ENCODE measurements at places on chromosomes 2 and 18.

GRCh38 chr18:8065284-8065683, 498.2 kb downstream of the PTPRM start:
- no peak for DNase-seq

DNA sequence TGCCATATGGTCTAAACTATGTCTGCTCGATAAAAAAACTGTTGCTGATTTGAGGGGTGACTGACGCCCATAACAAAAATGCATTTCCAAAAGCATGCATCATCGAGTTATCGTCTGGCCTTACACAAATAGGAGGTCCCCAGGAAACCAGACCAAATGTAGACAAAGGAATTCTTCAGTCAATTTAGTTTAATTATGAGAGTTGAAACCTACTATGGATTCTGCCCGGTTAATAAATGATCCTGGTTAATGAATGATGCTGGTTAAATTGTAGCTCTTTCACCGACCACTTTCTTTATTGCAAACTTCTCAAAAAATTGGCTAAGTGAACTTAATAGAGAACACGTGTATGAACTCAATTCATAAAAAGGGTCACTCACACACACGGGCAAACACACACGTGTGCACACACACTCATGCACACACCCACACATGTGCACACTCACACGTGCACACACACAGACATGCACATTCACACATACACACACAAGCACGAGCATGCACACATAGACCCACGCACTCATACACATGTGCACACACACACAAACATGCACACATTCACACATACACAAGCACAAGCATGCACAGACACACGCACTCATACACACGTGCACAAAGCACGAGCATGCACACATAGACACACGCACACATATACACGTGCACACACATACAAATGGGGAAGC, 59.0 kb upstream of the SALL3 start:
- no peak for DNase-seq

- no peak for DNase-seq
Observed at GRCh38 chr18:62768558-62768943, 53.2 kb downstream of the PHLPP1 start.

- no peak for DNase-seq
Observed at GRCh38 chr18:1648712-1649111, 744.0 kb downstream of the ADCYAP1 start.

DNA sequence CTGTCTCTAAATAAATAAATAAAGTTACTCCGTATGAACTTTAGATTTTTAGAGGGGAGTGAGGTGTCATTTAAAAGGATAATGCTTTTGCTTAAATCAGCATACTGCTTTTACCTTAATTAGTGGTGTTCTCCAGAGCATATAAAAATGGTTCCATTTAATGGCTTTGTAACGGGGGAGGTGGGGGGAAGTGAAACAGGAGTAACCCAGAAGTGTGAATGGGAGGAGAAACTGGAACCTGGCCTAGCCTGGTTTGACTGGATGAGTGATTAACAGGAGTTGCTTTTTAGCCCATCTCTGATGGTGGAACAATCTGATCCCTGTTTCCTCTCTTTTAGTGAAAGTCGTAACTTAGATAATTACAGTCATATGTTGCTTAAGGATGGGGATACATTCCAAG, 1.6 kb downstream of the CNDP2 start:
- DNase-seq = no peak

DNA sequence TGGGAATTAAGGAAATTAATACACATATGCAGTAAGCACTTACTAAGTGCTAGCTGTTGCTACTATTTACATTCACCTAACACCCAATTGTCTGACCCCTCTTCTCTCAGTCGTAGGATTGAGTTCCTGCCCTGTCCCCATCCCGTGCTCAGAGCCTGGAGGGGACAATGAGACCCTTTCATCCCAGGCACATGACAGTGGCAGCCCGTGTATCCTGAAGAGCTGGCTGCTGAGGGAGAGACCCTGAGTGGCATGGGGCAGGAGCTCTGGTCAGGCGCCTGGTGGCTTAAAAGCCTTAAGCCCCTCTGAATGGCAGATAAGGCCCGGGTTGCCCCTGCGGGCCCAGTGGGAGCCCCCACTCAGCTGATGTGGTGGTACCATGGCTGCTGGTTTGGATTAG, 99.0 kb downstream of the DYSF start:
- DNase-seq = no peak

DNA sequence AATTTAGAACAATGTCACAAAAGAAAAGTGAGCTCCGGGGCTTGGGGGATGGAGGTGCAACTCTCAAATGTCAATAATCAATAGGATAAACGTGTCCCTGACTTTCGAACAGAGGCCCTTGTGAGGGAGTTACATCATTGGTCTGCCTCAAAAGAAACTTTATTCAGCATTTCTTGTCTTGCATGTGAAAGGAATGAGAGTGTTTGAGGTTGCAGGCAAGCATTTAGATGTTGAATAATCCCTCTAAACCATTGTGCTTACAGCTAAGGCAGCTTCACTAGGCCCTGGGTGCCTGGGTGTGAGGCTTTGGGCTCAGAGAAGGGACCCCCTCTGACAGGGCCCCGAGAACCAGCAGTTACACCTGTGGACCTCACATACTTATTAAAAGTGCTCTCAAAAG, 28.6 kb upstream of the FHL2 start:
- no peak for DNase-seq

DNA sequence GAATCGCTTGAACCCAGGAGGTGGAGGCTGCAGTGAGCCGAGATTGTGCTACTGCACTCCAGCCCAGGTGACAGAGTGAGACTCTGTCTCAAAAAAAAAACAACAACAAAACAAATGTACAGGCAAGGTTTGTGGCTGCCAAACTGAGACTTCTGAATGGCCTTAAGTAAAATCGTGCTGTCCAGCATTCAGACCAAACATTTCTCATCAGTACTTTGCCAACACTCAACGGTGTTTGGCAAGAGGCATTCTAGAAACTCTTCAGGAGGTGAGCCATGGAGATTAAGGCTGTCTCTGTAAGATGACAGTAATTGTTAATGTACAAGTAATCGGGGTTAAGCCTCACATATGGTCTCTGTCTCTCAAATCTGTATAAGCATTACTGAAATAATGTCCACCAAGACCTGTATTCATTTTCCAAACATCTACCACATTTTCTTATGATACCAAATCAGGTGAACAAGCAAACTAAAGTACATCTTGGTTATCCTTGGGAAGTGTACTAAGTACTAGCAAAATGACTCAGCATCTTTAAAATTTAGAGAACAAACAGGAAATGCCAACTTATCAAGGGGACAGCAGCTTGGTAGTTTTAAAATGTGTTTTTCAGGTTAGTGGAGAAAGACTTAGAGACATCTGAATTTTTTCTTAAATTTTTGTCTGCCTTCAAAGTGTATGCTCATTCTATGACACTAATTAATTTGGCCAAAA, 29.3 kb downstream of the SERPINE2 start:
- no peak for DNase-seq

GRCh38 chr2:138700716-138701115, 79.5 kb downstream of the NXPH2 start:
- no peak for DNase-seq

- DNase-seq = no peak
Observed at GRCh38 chr2:240155048-240155744, 14.7 kb upstream of the OTOS start.

DNA sequence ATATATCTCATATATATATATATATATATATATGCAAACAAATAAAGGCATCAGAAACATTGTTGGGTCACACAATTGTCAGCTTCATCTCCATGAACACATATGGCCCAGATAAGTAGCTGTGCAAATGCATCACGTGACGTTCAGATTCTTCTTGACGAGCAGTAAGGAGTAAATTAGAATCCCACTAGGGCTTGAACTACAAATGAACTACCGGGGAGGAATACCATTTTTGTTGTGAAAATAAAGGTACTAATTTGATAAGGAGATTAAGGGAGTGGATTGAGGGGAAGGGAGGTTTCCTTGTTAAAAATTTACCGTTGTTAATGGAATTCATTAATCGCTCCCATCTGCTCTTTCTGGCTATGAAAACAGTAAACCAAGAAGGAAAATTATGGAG, 186.5 kb upstream of the COPS8 start:
- DNase-seq = no peak
